ENCODE measurements at places on chromosomes 4 and X. TPM values are rescaled to one million over a fixed set of nuclear protein-coding genes. Genes with fewer than 3 reads are reported as not detected.

- no peak for ATAC-seq
These were observed 6.3 kb upstream of the RTL5 start for GRCh38 chrX:72137846-72138495.

GRCh38 chrX:48616576-48616975, 19.3 kb downstream of the WDR13 start:
- no peak for ATAC-seq

GRCh38 chr4:8290701-8290970, 21.1 kb downstream of the HTRA3 start:
- no peak for ATAC-seq

Gene SASH3
- total RNA-seq = 191 TPM

Measured in activated T-helper 17 cell treated with anti-CD3 and anti-CD28 coated beads, Interleukin-2, amount 50 U/mL, for 72 hours (primary cell).